ENCODE measurements at places on chromosomes 5 and 9. TPM values are rescaled to one million over a fixed set of nuclear protein-coding genes. Genes with fewer than 3 reads are reported as not detected.
A peak's percentile ranks its signal among the peaks of the same experiment; 100 is the strongest.

DNA sequence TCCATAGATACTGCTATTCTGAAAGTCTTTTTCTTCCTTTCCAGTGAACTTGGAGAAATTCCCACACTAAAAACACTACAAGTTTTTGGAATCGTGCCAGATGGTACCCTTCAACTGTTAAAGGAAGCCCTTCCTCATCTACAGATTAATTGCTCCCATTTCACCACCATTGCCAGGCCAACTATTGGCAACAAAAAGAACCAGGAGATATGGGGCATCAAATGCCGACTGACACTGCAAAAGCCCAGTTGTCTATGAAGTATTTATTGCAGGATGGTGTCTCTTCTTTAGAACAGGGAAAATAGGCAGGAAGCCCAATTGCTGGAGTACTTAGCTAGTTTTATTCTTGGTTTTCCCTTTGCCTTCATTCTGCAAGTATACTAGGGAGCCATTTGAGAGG, 29.9 kb downstream of the SKP2 start:
- DNase-seq, result no peak

DNA sequence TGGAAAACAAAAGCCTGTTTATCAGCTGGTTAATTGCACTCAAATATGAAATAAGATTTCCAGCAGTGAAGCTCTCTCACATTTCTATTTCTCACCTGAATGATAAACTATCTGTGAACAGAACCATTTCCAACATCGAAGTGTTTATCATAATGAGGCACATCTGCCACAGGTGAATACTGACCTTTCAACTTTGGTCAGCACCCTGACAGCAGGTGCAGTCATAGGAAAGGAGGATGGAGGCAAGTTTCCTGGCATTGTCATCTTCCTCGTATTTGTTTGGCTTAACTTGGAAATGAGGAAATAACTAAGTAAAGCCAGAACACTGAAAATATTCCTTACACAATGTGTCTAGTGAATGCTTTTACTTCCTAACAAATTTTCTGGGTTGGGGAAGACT, 716.4 kb downstream of the NR2F1-AS1 start:
- DNase-seq, result no peak

PCDHB14 gene
- total RNA-seq, result 0.49 TPM

GRCh38 chr5:169354921-169355320, 54.0 kb upstream of the SLIT3 start:
- DNase-seq, result no peak

- no peak for DNase-seq
Measured at GRCh38 chr9:96419691-96419969, 1.5 kb upstream of the ZNF367 start.

DNA sequence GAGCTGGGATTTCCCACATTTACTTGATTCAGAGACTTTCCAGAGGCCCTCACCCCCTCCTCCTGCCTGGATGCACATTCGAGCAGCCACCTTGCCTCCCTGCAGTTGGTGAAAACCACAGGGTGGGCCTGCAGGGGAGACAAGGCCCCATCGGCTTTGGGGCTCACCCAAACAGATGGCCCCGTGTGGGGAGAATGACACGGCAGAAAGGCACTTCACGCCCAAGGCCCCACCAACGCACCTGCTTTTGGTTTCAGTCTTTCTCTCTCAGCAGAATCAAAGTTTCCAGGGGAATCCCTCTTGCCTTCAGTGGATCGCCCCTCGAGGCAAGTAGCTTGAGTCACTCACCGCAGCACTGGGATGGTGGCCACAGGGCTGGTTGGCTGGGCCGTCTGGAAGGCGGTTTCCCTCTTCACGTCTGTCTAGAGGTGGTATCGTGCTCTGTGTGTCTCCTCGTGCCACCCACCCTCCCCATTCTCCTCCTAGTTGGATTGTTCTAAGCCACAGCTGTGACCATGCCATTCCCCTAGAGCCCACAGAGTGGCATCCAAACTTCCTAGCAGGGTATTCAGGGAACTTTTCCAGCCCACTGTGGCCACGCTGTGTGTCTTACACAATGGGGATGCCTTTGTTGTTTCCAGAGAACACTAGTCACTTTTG, 31.8 kb downstream of the SEC61B start:
- DNase-seq, result peak; percentile 28

DNA sequence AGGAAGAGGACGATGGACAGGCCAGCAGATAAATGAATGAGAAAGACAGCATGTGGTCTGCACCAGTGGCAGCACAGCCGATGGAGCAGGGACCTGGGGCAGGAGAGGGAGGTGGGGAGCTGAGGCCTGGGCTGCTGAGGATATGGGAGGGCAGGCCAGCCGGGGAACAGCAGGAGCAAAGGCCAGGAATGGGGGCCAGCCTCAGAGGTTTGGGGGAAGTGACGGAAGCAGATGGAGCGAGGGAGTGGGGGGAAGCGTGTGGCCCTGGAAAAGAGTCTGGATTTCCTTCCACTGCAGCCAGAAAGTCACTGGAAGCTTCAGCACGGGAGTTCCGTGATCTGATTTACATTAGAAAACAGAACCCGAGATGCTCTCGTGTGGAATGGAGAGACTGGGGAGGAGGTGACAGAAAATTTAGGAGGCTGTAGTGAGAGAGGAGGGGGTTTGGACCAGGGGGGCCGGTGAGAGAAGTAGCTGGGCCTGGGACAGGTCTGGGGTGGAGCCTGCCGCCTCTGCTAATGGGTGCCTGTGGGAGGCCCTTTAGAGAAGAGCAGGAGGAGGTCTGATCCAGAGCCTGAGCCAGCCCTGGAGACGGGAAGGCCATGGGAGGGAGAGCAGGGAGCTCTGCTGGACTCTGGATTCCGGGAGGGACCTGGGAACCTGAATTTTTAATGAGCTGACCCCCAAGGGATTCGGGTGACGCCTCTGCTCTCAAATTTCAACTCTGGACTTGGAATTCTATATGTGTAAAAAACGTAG, 65.4 kb downstream of the TSPAN17 start:
- DNase-seq, result no peak

SUSD1 gene
- 2.6 TPM for total RNA-seq

DNA sequence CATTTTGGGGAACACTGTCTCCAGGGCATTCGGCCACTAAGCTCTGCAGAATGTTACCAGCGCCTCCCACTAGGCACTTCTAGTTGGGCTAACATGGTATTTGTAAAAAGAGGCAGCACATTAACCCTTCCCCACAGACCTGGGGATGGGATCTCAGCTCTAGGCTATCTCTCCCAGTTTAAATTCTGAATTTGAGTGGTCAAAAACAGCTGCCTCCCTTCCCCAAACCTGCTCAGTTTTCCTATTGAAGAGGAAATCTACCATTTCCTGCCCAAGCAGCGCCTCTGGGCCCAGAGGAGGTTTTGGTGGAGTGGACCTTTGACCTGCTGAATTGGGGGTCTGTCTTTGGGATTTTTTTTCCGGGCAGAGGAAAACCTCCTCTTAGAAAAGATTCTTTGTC, 53.2 kb downstream of the ENC1 start:
- DNase-seq, result no peak

DNA sequence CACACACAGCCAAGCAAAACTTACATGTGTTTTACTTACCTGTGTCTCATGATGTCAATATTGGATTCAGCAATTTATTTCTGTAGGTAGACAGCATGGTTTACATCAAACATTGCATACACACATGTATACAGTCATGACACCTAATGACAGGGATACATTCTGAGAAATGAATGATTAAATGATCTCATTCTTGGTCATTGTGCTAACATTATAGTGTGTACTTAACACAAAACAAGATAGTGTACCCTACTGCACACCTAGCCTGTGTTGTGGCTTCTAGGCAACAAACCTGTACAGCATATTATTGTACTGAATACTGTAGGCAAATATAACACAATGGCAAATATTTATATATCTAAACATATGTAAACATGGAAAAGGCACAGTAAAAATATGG, 28.0 kb downstream of the ISOC1 start:
- DNase-seq, result no peak

DNA sequence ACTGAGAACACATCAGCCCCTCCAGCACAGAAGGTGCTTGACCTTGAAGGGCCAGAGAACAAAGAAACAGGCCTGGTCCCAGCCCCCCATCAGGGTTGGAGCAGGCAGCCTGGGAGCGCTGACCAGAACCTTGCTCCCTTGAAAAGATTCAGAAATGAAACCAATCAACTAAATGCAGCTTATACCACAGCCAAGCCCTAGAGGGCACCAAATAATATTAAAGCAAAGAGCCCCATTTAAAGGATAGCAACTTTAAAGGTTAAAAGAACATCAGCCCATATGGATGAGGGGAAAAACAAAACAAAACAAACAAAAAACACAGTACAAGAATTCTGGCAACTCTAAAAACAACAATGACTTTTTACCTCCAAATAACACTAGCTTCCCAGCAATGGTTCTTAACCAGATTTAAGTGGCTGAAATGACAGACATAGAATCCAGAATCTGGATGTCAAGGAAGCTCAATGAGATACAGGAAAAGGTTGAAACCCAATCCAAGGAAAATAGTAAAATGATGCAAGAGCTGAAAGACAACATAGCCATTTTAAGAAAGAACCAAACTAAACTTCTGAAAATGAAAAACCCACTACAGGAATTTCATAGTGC, 471.9 kb downstream of the MTRR start:
- no peak for DNase-seq

DNA sequence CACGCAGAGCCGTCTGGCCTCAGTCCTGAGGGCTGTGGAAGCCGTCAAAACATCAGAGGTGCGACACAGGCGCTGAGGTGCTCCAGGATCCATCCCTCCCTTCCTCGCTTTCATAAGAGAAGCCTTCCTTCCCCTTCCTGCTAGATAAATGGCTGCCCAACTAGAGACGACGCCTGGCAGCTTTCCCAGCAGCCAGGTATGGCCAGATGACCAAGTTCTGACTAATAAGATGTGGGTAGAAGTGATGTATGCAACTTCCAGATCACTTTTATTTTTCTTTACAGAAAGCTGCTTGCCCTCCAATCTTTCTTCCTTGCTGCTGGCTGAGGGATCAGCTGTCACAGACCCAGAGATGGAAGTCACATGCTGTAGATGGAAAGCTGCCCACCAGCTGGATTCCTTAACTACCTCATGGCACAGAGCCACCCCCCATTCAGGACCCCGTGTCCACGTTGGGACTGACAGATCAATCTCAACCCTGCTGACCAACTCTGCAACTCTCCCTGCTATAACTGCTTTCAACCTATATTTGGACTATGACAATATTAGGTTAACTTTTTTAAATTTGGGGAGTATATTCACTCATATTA, 8.8 kb downstream of the MAPK9 start:
- no peak for DNase-seq

GRCh38 chr9:92165484-92165883, 50.3 kb upstream of the SPTLC1 start:
- no peak for DNase-seq

DNA sequence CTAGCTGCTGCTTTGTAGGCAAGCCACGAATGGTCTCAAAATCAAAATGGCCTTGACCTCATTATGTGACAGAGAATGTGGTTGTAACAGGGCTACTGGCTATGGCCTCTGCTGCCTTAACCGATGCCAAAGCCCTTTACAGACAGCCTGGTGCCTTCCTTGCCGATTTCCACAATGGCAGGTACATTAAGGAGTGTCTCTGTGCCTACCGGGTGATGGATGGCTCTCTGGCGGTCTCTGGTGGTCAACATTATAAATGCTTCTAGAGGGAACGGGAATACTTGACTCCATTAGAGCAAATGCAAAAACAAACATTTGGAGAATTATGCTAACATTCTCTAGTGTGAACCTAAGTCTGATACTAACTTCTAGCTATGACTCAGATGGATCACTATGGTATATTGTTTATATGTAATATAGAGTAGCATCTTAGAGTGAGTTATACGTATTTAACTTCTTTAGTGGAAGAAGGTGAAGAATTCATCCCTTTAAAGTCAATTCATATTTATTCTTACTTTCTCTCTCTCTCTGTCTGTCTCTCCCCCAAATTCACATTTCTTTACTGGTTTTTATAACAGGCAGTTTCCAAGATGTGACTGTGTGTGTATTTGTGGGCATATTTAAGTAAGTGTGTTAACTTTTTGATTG, 52.5 kb downstream of the RPS23 start:
- DNase-seq, result no peak

- DNase-seq, result no peak
Measured at GRCh38 chr5:68277431-68277830, 61.9 kb downstream of the PIK3R1 start.

GRCh38 chr9:128149001-128149701, at the start of gene LCN2:
Gene LCN2, plus strand, starts transcription at chr9:128149453. Its CDS starts 73 bp downstream, at chr9:128149526.
- DNase-seq, result no peak

ACOT12 gene
- not detected for total RNA-seq

GRCh38 chr5:85484982-85485574, 1100.4 kb upstream of the EDIL3 start:
- DNase-seq, result no peak

GRCh38 chr5:103021314-103021713, 98.6 kb downstream of the GIN1 start:
- no peak for DNase-seq

GRCh38 chr9:127778280-127779135, at the start of gene SH2D3C:
Gene SH2D3C, minus strand, starts transcription at chr9:127778666. Its CDS starts 39 bp downstream, at chr9:127778627.
- DNase-seq, result no peak

GRCh38 chr5:1032011-1032410, 23.4 kb downstream of the NKD2 start:
- DNase-seq, result no peak

ADGRD2 gene
- not detected for total RNA-seq

GRCh38 chr5:32130865-32131264, 43.3 kb downstream of the GOLPH3 start:
- no peak for DNase-seq

PAPPA gene
- total RNA-seq, result 0.88 TPM

CTSL gene
- 45.8 TPM for total RNA-seq

SLC4A9 gene
- total RNA-seq, result not detected
